ENCODE measurements at places on chromosomes 1 and 21. TPM values are rescaled to one million over a fixed set of nuclear protein-coding genes. Genes with fewer than 3 reads are reported as not detected.
A peak's percentile ranks its signal among the peaks of the same experiment; 100 is the strongest.

DNA sequence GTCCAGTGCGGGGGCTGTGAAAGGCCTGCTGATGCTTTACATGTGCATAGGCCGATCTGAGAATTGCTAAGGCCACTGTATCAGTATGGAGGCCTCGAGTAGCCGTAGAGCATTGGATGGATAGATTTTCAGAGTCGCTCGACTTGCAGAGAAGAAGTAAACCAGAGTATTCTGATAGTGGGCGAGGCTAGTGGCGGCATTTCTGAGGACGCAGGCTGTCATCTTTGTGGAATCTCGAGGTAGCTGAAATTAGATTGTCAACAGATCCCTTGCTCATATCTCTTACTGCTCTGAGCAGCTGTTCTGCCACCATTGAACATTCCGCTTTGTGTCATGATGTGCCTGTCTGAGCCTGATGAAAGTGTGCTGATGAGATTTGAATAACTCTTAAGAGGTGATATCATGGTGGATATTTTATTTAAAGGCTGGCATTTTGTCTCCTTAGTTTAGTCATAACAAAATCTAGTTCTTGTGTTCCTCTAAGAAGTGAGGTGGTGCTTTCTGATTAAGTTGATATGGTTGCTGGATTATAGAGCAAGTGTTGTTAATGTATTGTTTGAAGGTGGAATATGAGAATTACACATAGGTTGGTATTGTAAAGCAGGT is 1.5 kb downstream of the KIF1B start:
- H3K27ac ChIP-seq = no peak overlapping the region
- peaks cover 6% of the 10 kb centered on the region for H3K4me1 ChIP-seq
- peak overlapping the region; percentile 98 for H3K4me3 ChIP-seq
- H3K27me3 ChIP-seq = no peaks in the 10 kb centered on the region
- DNase-seq = no peak

DNA sequence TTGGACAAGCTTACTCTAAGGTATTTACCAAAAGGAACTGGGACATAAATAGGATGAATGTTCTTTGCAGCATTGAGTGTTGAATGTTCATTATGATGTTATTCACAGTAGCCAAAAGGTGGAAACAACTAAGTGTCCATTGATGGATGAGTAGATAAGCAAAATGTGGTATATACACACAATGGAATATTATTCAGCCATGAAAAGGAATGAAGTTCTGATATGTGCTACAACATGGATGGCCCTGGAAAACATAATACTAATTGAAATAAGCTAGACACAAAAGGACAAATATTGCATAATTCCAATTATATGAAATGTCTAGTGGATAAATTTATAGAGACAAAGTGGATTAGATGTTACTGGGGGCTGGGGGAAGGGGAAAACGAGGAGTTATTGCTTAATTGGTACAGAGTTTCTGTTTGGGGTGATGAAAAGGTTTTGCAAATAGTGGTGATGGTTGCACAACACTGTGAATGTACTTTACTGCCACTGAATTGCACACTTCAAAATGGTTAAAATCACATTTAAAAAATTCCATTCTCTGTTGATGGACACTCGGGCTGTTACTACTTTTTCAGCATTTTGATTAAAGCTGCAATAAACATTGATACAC is 2.9 kb downstream of the MTARC1 start:
- no peak for DNase-seq
- H3K4me1 ChIP-seq = no peaks in the 10 kb centered on the region
- no peaks in the 10 kb centered on the region for H3K27me3 ChIP-seq
- H3K27ac ChIP-seq = no peak overlapping the region

DNA sequence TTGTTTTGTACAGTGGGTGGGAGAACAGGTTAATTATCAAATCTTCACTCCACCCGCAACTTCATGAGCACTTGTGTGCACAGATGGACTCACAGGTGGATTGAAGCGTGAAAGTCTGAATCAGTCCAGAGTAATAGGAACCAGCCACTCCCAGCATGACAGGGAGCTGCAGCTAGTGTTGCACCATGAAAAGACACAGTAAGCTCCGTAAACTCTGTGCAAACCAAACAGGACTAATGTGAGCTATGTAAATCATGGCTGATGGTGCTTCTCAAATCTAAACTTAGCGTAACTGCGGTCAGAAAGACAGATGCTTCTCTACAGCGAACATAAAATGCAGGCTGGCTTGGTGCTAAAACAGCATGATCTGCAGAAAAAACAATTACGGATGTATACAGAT is 114.4 kb downstream of the CENPF start:
- no peaks in the 10 kb centered on the region for H3K36me3 ChIP-seq

GRCh38 chr1:203428981-203429599 is 46.5 kb upstream of the PRELP start:
- no peaks in the 10 kb centered on the region for H3K27me3 ChIP-seq
- H3K36me3 ChIP-seq = no peaks in the 10 kb centered on the region
- DNase-seq = peak; percentile 85
- peaks cover 40% of the 10 kb centered on the region for H3K4me1 ChIP-seq

GRCh38 chr1:27348861-27349783 is 7.3 kb downstream of the SYTL1 start:
- H3K27me3 ChIP-seq = peaks cover 18% of the 10 kb centered on the region
- peaks cover 13% of the 10 kb centered on the region for H3K36me3 ChIP-seq
- peaks cover 5% of the 10 kb centered on the region for H3K4me1 ChIP-seq
- peak overlapping the region; percentile 33 for H3K27ac ChIP-seq
- H3K4me3 ChIP-seq = no peak overlapping the region

GRCh38 chr1:2404890-2405511 is 7.4 kb downstream of the PEX10 start:
- no peaks in the 10 kb centered on the region for H3K27me3 ChIP-seq
- DNase-seq = no peak
- peaks cover 19% of the 10 kb centered on the region for H3K36me3 ChIP-seq
- no peak overlapping the region for H3K4me3 ChIP-seq
- no peaks in the 10 kb centered on the region for H3K4me1 ChIP-seq
- H3K27ac ChIP-seq = no peak overlapping the region

GRCh38 chr1:194225821-194226220 is 1039.4 kb upstream of the B3GALT2 start:
- H3K4me1 ChIP-seq = no peaks in the 10 kb centered on the region
- no peaks in the 10 kb centered on the region for H3K36me3 ChIP-seq
- no peak overlapping the region for H3K27ac ChIP-seq
- no peak for DNase-seq
- H3K27me3 ChIP-seq = no peaks in the 10 kb centered on the region

DNA sequence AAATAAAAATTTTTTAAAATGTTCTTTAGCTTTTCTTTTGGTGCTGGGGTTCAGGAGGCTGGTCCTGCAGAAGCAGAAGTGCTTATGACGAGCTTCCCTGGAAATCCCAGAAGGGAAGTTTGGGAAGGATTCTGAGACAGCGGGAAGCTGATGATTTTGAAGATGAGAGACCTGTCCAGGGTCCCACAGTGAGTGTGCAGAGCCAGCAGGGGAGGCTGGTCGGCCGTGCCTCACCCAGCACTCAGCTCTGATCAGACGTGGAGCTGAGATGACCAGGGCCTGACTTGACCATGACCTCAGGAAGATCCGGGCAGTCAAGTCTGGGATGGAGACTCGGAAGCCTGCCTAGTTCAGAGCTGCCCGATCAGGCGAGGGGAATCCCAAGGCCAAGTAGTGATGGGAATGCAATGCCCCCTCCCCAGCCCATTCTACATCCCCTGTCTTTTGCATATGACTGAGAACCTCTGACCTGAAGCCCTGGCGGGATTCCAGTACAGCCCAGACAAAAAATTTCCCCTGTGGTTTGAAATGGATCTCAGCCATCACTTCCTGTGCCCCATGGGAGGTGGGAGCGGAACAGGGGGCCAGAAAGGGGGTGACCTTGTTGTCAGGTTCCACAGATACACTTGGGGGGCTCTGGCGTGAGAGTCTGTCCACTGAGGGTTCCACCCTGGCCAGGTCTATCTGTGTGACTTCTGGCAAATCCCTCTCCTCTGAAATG is 96.8 kb upstream of the RUNX3 start:
- no peaks in the 10 kb centered on the region for H3K36me3 ChIP-seq
- no peak overlapping the region for H3K27ac ChIP-seq
- DNase-seq = no peak
- H3K4me1 ChIP-seq = no peaks in the 10 kb centered on the region
- no peaks in the 10 kb centered on the region for H3K27me3 ChIP-seq
- no peak overlapping the region for H3K4me3 ChIP-seq

DNA sequence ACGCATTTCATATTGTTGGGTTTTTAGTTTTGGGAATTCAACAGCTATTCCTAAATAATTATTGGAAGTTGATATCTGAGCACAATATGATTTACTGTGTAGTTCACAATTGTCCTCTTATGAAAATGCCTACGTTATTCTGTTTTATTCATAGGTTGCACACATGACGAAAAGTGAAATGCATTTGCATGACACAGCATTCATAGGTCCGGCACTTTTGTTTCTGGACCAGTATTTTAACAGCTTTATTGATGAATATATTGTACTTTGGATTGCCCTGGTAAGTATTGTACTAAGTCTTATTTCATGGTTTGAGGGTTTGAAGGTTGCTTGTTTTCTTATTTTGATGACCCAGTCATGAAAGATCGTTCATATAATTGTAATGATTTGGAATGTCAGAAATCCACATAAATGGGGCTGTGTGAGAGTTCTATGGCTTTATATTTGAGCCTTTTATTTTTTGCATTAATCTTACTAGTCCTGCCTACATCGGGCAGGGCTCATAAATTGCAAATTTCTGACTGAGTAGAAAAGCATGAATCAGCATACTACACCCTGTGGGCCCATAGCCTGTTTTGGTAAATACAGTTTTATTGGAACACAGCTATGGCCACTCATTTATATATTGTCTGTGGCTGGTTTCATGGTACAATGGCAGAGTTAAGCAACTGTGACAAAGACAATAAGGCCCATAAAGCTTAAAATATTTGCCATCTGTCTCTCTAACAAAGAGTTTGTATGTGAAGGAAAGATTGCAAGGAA is 17.0 kb downstream of the DENND2D start:
- H3K4me1 ChIP-seq = no peaks in the 10 kb centered on the region
- no peak overlapping the region for H3K4me3 ChIP-seq
- H3K27me3 ChIP-seq = no peaks in the 10 kb centered on the region
- DNase-seq = no peak

DNA sequence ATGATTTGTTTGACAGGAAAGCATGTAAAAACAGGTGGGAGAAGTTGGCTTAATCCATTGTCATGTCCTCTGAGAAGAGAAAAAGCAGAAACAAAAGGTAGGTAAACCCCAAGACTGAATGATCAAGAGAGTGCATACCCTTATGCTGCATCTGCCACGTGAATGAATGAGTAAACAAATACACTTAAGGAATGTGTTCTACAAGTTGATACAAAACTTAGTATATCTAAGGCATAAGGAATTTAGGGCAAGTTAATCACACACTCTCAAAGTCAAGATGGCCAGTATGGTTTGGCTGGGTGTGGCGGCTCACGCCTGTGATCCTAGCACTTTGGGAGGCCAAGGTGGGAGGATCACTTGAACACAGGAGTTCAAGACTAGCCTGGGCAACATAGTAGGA is 34.2 kb downstream of the HMCN1 start:
- no peaks in the 10 kb centered on the region for H3K4me1 ChIP-seq
- H3K27me3 ChIP-seq = no peaks in the 10 kb centered on the region
- no peak overlapping the region for H3K4me3 ChIP-seq
- H3K36me3 ChIP-seq = no peaks in the 10 kb centered on the region

DNA sequence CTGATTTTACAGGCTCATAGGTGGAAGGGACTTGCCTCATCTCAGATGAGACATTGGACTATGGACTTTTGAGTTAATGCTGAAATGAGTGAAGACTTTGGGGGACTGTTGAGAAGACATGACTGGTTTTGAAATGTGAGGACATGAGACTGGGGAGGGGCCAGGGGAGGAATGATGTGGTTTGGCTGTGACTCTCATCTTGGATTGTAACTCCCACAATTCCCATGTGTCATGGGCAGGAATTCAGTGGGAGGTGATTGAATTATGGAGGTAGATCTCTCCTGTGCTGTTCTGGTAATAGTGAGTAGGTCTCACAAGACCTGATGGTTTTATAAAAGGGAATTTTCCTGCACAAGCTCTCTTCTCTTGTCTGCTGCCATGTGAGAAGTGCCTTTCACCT is 20.8 kb downstream of the SCYL3 start:
- no peaks in the 10 kb centered on the region for H3K4me1 ChIP-seq
- H3K27me3 ChIP-seq = no peaks in the 10 kb centered on the region
- H3K36me3 ChIP-seq = peaks cover 38% of the 10 kb centered on the region

DNA sequence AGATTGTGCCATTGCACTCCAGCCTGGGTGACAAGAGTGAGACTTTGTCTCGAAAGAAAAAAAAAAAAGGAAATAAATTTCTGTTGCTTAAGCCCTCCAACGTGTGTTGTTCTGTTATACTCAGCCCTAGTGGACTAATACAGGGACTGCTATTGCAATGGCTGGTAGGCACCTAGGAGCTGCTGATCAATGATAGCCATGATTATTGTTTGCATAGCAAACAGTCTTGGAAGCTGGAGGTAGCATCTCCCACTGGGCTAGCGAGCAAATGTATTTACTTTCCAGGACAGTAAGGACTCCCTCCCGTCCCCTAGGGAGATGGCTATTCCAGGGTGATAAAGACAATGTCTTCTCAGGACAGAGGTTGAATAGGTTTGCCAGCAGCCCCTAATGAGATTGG is 13.5 kb upstream of the TNFRSF8 start:
- H3K36me3 ChIP-seq = no peaks in the 10 kb centered on the region
- DNase-seq = no peak
- H3K4me1 ChIP-seq = no peaks in the 10 kb centered on the region
- H3K27me3 ChIP-seq = peaks cover 3% of the 10 kb centered on the region
- H3K4me3 ChIP-seq = no peak overlapping the region

- H3K27ac ChIP-seq = peak overlapping the region; percentile 97
- peaks cover 3% of the 10 kb centered on the region for H3K4me1 ChIP-seq
- H3K27me3 ChIP-seq = no peaks in the 10 kb centered on the region
- no peaks in the 10 kb centered on the region for H3K36me3 ChIP-seq
- DNase-seq = peak; percentile 58
These were observed 1.1 kb upstream of the UAP1 start for GRCh38 chr1:162560303-162561036.

GRCh38 chr1:42937141-42937696 is 21.4 kb downstream of the SLC2A1 start:
- H3K27ac ChIP-seq = peak overlapping the region; percentile 95
- H3K4me1 ChIP-seq = peaks cover 14% of the 10 kb centered on the region
- no peak overlapping the region for H3K4me3 ChIP-seq
- peak; percentile 56 for DNase-seq

GRCh38 chr1:93880731-93881130 is 1.7 kb upstream of the DNTTIP2 start:
- H3K27ac ChIP-seq = no peak overlapping the region
- no peak for DNase-seq
- H3K27me3 ChIP-seq = no peaks in the 10 kb centered on the region
- H3K4me3 ChIP-seq = no peak overlapping the region

DNA sequence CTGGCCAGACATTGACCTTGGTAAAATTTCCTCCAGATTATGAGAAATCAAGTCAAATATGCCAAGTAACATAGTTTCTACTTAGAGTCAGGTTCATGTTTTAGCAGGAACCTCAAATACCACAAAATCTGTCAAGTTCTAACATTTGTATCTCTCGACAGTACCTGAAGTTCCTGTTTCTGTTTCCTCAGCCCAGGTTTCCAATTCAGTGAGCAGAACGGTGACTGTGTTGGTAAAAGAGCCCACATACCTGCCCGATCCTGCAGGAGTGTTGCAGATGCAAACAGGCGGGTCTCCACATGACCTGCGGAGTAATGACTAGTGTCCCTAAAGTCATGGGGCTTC is 57.9 kb upstream of the LGALS8 start:
- no peaks in the 10 kb centered on the region for H3K4me1 ChIP-seq
- no peak for DNase-seq
- H3K4me3 ChIP-seq = no peak overlapping the region
- H3K36me3 ChIP-seq = no peaks in the 10 kb centered on the region
- H3K27ac ChIP-seq = no peak overlapping the region

Gene AGMAT
- 22.1 TPM for polyA plus RNA-seq

Gene DTL
- 0.81 TPM for polyA plus RNA-seq

Gene RPE65
- polyA plus RNA-seq = not detected

Gene MIXL1
- polyA plus RNA-seq = 1.1 TPM
